ENCODE measurements at places on chromosomes 12 and 14.

DNA sequence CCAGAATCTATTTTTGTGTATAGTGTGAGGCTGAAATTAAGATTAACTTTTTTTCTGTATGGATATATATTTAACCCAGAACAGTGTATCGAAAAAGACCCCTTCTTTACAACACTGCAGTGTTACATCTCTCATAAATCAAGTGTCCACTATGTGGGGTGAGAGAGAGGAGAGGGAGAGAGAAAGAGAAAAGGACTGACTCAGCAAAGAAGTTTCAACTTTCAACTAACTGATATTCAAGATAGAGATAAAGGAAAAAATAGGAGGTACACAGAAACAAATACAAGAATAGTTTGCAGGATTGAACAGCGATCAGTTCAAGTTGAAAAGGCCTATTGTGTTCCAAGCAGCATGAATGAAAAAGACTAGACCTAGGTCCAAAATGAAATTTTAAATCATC is 126.7 kb upstream of the NEDD1 start:
- DNase-seq: no peak

DNA sequence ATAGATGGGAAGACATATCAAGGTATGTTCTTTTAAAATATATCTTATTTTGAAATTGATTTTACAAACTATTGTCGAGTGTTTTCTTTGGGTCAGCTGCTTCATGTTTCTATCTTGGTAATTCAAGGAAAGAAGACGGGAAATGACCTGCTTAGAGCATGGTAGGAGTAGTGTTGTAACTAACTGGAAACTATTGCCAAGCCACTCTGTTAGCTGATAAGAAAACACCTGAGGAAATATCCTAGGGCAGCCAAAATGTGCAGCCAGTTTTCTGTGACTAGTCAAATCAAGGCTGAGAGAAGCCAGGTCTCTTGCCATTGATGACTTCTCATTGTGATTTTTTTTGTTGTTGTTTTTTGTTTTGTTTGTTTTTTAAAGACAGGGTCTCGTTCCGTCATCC is 30.2 kb downstream of the METAP2 start:
- DNase-seq: no peak

DNA sequence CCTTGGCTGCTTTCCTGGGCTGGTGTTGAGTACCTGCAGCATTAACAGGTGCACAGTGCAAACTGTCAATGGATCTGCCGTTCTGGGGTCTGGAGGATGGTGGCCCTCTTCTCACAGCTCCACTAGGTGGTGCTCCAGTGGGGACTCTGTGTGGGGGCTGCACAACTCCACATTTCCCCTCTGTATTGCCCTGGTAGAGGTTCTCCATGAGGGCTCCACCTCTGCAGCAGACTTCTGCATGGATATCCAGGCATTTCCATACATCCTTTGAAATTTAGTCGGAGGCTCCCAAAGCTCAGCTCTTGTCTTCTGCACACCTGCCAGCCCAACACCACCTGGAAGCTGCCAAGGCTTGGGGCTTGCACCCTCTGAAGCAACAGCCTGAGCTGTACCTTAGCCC is 198.6 kb downstream of the GXYLT1 start:
- DNase-seq: no peak

- no peak for DNase-seq
These were observed 91.9 kb downstream of the IGF1 start for GRCh38 chr12:102388469-102388868.

- DNase-seq: no peak
These were observed 3.9 kb upstream of the RNU6-7 start for GRCh38 chr14:32197919-32198318.

DNA sequence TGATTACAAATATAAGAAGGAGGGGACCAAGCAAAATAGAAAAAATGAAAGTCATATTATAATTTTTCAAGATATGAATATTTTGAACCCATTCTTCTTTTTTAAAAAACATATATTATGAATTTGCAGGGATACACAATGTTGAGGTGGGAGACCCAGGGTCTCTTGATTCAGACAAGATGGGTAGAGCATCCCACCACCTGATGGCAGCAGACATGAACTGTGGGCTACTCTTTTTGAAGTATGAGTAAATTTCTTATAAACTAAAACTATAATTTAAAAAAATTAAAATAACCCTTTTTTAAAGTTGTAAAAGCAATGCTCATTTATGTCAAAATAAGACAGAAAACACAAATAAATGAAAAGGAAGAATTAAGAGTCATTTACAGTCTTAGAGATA is 202.7 kb upstream of the PRICKLE1 start:
- no peak for DNase-seq

GRCh38 chr12:131074221-131075083 is 120.7 kb downstream of the ADGRD1 start:
- peak; percentile 3 for DNase-seq

- DNase-seq: peak; percentile 57
These were observed 152.0 kb downstream of the KTN1 start for GRCh38 chr14:55731881-55732498.

DNA sequence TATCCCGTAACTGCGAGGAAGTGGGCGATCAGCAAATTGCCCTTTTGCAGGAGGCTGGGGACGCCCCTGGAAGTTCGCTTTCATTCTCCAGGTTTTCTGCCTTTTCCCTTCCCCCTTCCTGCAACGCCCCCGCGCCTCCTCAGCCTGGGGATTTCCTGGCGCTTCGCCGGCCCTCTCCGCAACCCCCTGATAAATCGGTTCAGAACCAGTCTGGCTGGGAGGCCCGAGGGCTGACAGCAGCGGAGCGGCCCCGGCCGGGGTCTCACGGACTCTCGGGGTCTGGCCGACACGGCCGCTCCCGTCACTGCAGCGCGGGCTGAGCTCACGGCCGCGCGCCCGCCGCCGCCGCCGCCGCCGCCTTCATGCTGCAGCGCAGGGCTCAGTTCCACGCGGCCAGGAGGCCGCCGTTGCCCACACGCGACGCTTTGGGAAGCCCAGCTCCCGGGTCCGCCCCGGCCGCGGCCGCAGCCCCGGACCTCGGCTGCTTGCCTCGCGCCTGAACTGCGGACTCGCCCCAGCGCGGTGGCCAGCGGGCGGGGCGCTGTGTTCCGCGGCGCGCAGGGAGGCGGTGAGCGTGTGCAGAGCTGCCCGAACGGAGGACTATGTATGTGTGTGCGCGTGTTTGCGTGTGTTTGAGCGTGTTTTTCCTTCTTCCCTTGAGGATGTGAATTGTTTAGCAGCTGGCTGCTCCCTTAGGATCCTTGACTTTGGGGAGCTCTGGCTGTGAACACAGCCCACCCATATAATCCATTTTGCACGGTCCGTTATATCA is at the start of gene LRFN5:
Gene LRFN5 (plus strand): TSS at position 345 of the 772 bp plus-strand sequence.
- DNase-seq: peak; percentile 19
